Stimulated activated CD8-positive, alpha-beta memory T cell treated with anti-CD3 and anti-CD28 coated beads, Interleukin-7, amount 100 ng/mL, for 24 hours (primary cell): ENCODE measurements at places on chromosomes 5 and 9.

GRCh38 chr5:4802044-4802443, 338.1 kb upstream of the ADAMTS16 start:
- no peak for DNase-seq

DNA sequence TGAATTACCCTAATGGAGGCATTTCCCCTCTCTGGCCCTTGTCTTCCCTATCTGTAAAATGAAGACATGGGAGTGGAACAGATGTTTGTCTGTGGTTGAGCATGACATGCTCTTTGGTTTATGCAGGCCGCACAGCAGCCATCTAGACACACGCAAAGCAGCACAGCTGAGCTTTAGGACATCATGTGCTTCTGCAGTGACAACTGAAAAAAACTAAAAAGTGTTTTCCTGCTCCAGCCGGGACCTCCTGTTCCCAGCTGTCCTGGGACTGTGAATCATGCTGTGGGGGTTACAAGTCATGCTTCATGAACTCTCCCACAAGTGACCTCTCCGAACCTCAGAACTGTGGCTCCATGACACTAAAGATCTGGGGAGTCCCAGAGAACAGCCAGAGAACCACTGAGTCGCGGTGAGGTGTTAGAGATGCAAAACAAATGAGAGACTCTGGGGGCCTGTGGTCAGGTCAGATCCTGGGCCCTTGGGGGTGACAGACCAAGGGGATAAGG, 1.7 kb downstream of the SMIM3 start:
- DNase-seq, result no peak

- no peak for DNase-seq
These were observed 6.8 kb downstream of the PHF19 start for GRCh38 chr9:120870206-120870605.

DNA sequence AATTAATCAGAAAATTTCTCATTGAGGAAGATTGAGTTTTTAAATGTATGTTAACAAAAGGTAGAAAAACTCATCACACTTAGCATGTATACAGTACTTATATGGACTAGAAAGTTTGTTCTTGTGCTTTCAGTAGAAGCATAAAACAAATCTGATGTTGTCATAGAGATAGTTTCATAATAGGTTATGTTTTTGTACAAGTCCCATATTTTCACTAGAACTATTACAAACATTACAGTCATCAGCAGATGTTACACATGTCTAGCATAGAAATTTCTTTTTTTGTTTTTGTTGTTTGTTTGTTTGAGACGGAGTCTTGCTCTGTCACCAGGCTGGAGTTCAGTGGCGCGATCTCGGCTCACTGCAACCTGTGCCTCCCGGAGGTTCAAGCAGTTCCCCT, 131.4 kb downstream of the COMMD10 start:
- DNase-seq, result no peak
